ENCODE measurements at places on chromosomes 1 and 21.

GRCh38 chr1:157829711-157830110, 9.8 kb upstream of the FCRL1 start:
- no peak for DNase-seq

DNA sequence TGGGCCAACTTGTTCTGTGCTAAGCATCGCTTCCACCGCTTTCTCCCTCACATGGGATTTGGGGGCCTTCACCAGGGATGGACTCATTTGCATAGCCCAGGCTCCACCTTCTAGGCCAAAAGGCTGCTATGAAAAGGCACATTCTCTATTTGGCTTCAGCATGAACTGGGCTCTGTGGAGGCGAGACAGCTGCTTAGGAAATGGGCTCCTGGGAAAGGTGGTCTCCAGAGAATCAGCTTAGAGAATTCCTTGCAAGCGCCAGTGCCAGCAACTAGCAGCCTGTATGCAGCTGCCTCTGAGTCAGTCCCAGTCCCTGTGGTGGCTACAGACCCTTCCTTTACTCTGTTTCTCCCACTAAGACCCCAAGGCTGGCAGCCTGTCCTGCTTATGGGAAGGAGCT, 214.5 kb downstream of the HIVEP3 start:
- no peak for DNase-seq

DNA sequence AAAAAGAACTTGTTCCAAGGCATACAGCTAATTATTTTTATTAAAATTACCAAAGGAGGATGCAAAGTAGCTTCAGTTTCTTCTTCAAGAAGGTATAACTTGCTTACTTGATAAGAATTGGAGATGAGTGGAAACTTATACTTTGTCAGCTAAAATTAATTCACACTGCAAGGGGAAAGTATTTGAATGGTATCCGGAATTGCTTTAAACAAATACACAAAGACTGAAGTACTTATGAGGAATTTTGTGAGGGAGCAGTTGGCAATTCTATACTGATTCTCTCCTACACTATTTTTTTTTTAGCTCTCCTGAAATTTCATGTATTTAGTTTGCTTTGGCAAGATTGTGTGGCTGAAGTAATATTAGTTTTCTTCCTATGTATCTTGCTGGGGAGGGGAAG, 39.2 kb upstream of the GRIK1 start:
- no peak for DNase-seq

- DNase-seq, result no peak
Measured at GRCh38 chr1:154999571-155000410, 2.8 kb upstream of the ZBTB7B start.

GRCh38 chr1:17586172-17586964, 46.9 kb downstream of the ARHGEF10L start:
- peak; percentile 25 for DNase-seq

DNA sequence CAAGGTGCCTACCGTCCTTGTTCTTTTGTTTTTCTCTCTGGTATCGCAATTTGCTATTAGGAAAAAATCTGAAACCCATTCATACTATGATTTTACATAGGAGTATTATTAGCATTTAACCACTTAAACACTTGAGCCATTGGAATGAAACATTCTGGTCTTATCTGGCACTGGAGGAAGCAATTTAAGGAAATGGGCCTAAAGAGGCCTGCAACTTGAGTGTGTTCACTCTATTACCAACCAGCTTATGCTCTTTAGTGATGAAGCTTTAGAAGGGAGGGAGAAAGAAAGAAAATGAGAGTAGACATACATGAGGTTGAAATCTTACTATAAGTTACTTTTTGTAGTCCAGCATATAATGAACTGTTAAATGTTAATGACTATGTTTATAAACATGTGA, 5.7 kb downstream of the GJA5 start:
- DNase-seq, result no peak

DNA sequence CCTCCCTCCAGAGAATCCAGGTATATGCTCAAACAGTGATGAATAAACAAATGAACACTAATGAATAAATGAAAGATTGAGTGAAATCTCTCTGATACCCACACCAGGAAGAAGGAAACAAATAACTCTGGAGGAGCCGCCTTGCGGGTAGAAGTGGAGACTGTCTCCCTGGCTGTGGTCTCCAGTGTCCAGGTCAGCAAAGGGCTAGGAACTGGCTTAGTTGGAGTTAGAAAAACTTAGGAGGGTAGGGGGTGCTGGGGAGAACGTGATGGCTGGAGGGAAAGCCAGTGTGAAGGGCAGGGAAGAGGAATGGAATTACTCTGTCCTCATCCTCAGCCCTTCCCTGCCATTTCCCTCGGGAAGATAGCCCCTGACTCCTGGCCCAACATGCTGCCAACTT, 537 bp downstream of the RHBDL2 start:
- no peak for DNase-seq

DNA sequence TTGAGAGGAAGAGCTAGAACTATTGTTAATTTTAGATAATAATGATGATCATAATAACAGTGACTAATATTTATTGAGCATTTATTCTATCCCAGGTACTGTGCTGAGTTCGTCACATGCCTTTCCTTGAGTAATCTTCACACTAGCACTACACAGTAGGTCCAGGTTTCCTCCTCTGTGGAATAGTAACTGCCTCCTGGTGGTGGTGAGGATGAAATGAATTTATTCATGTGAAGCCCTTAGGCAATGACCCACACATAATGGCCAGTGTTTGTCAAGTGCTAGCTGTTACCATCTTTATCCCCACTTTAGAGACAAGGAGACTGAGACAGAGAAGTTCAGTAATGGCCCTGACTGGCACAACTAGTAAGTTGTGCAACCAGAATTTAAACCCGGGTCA, 5.9 kb downstream of the NIPAL3 start:
- DNase-seq, result no peak

DNA sequence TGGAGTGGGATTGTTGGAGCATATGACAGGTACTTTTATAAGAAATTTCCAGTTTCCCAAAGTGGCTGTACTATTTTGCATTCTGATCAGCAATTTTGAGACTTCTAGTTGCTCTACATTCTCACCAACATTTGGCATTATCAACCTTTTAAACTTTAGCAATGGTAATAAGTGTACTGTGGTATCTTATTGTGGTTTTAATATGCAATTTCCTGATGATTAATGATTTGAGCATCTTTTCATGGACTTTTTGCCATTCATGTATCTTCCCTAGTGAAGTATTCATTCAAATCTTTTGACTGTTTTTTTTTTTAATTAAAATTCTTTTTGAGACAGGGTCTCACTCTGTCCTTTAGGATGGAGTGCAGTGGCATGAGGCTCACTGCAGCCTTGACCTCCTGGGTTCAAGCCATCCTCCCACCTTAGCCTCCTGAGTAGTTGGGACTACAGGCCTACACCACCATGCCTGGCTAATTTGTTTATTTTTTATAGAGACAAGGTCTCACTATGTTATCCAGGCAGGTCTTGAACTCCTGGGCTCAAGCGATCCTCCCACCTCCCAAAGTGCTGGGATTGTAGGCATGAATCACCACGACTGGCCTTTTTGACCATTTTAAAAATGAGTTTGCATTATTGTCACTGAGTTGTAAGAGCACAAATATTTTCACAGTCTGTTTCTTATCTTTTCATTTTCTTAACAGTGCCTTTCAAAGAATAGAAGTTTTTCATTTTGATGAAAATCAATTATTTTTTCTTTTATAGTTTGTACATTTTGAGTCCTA, 7.8 kb upstream of the SLC6A9 start:
- DNase-seq, result no peak

- peak; percentile 81 for DNase-seq
Measured at GRCh38 chr1:240031009-240031408, 60.7 kb upstream of the FMN2 start.
